H9 (cell line): ENCODE measurements at places on chromosomes 7 and 10.

DNA sequence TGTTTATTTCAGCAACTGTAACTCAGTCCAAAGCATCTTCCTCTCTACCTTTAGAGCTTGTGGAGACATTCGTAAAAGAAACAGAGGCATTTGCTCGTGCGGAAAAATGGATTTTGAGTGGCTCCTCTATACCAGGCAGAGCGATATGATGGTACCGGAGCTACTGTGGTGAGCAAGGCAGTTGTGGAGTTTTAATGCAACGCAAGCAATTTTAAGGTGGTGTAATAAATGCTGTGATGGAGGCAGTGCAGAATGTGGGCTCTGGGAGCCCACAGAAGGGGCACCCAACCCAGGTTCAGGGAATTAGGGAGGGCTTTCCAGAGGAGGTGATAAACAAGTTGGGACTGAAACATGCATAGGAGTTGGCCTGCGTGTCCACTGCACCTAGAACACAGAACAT, 149.5 kb downstream of the CDH23 start:
- no peaks in the 10 kb centered on the region for H3K36me3 ChIP-seq
- no peak overlapping the region for H3K4me3 ChIP-seq
- no peak overlapping the region for H3K27ac ChIP-seq
- H3K27me3 ChIP-seq: no peaks in the 10 kb centered on the region
- no peak for DNase-seq

DNA sequence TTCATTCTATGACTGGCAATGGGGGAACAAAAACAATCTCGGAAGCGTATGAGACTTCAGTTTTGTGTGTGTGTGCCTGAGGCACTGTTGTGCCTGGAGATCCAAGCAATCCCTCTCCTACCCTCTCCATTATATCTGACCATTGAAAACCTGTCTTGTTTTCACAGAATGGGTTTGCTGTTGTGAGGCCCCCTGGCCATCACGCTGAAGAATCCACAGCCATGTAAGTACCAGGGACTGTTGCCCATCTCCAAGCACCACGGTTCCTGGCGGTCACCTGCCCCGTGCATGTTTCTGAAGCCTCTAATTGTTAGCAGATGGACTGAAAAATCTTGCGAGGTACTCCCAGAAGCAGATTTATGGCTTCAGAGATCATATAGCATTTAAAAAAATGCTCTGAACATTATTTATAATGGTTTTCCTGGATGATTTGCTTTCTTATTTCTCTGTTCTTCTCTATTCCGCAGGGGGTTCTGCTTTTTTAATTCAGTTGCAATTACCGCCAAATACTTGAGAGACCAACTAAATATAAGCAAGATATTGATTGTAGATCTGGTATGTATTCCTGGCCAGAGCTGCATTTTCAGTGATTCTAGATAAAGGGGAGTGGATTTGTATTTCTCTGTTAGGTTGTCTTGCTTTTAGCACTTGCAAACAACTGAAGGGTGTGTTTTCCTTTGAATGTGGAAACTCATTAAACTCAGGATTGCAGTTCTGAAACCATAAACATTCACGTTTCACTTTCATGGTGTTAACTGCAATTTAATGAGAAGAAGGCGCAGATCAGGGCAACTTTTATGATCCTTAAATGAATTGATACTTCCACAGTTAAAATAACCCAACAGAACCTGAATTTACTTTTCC, 288.2 kb downstream of the TWIST1 start:
- no peaks in the 10 kb centered on the region for H3K4me1 ChIP-seq
- DNase-seq: no peak
- H3K4me3 ChIP-seq: no peak overlapping the region
- no peaks in the 10 kb centered on the region for H3K27me3 ChIP-seq
- H3K36me3 ChIP-seq: no peaks in the 10 kb centered on the region

DNA sequence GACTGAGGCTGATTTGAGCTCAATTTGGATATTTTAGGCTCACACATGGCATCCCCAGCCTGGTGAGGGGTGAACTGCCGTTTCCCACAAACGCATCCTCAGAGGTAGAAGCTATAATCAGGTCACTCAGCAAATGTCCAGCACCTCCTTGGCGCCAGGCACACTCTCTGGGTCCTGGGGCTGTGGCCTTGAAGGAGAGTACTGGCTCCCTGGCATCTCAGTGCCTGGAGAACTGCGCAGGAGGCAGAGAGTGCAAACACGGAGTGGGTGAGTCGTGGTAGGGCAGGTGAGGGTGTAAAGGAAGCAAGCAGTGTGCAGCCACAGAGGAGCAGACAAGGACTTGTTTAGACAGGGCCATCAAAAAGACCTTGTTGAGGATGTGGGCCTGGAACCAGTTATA, 224.0 kb upstream of the ZNF32 start:
- H3K27me3 ChIP-seq: peaks cover 3% of the 10 kb centered on the region; the same call in 1 of the 2 replicates
- no peak for DNase-seq
- H3K4me1 ChIP-seq: no peaks in the 10 kb centered on the region
- no peaks in the 10 kb centered on the region for H3K36me3 ChIP-seq

- no peaks in the 10 kb centered on the region for H3K27me3 ChIP-seq
- no peak overlapping the region for H3K27ac ChIP-seq
- no peak for DNase-seq
- H3K36me3 ChIP-seq: peaks cover 9% of the 10 kb centered on the region
- peaks cover 15% of the 10 kb centered on the region; the same call in 1 of the 2 replicates for H3K4me1 ChIP-seq
- H3K4me3 ChIP-seq: no peak overlapping the region
Measured at GRCh38 chr7:116618338-116619128, 53.5 kb upstream of the MET start.

GRCh38 chr10:80344276-80344675, 12.3 kb downstream of the DYDC1 start:
- H3K27me3 ChIP-seq: no peaks in the 10 kb centered on the region
- no peak for DNase-seq
- H3K36me3 ChIP-seq: no peaks in the 10 kb centered on the region
- no peaks in the 10 kb centered on the region for H3K4me1 ChIP-seq

DNA sequence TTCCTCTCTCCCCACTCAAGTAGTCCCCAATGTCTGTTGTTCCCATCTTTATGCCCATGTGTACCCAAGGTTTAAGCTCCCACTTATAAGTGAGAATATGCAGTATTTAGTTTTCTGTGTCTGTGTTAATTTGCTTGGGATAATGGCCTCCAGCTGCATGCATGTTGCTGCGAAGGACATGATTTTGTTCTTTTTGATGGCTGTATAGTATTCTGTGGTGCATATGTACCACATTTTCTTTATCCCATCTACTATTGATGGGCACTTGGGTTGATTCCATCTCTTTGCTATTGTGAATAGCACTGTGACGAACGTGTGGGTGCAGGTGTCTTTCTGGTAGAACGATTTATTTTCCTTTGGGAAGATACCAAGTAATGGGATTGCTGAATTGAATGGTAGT, 170.2 kb upstream of the AUTS2 start:
- H3K36me3 ChIP-seq: no peaks in the 10 kb centered on the region
- no peak overlapping the region for H3K27ac ChIP-seq
- DNase-seq: no peak
- no peak overlapping the region for H3K4me3 ChIP-seq
- H3K4me1 ChIP-seq: no peaks in the 10 kb centered on the region; the same call in 1 of the 2 replicates

- no peaks in the 10 kb centered on the region for H3K27me3 ChIP-seq
- H3K36me3 ChIP-seq: peaks cover 3% of the 10 kb centered on the region; the same call in 1 of the 2 replicates
- no peak overlapping the region for H3K4me3 ChIP-seq
- no peaks in the 10 kb centered on the region for H3K4me1 ChIP-seq
- no peak for DNase-seq
Measured at GRCh38 chr7:80393786-80394185, 118.1 kb downstream of the GNAT3 start.

GRCh38 chr7:87188930-87189329, 30.6 kb downstream of the TMEM243 start:
- no peak for DNase-seq
- H3K27me3 ChIP-seq: no peaks in the 10 kb centered on the region
- peaks cover 40% of the 10 kb centered on the region for H3K36me3 ChIP-seq
- no peak overlapping the region for H3K4me3 ChIP-seq
- no peaks in the 10 kb centered on the region for H3K4me1 ChIP-seq

- H3K36me3 ChIP-seq: no peaks in the 10 kb centered on the region
- no peaks in the 10 kb centered on the region for H3K27me3 ChIP-seq
- no peaks in the 10 kb centered on the region for H3K4me1 ChIP-seq
- H3K27ac ChIP-seq: no peak overlapping the region
- H3K4me3 ChIP-seq: no peak overlapping the region
Measured at GRCh38 chr7:35729061-35729783, 34.3 kb upstream of the HERPUD2 start.

DNA sequence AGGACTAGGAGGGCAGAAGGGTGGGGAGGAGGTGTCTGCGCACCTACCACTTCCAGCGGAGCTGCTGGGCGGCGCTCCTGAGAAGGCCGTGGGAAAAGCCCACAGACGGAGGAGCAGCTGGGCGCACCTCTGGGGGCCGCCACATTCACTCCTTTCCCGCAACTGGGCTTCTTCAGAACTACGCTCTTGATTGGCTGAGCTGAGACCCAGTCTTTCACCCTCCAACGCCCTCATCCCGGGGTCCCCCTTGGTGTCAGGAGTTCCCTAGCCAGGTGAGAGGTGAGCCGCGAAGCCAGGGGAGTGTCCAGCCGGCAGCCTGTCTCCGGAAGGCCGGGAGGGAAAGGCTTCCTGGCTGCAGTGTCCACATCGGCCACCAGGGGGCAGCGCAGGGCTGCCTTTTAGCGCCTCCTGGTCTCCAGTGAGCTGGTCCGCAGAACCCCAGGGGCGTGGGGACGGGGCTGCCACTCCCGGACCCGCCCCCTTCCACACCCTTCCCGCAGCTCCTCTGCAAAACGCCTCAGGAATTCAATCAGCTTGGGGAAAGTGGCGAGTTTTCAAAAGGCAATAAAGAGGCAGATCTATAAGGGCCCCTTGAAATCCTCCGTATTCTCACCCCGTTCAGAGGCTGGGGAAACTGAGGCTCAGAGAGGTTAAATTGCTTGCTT, 98.8 kb downstream of the CHST15 start:
- H3K4me3 ChIP-seq: peak overlapping the region; percentile 74
- no peaks in the 10 kb centered on the region for H3K4me1 ChIP-seq
- DNase-seq: peak; percentile 95
- no peaks in the 10 kb centered on the region for H3K36me3 ChIP-seq
- H3K27me3 ChIP-seq: no peaks in the 10 kb centered on the region; the same call in 1 of the 2 replicates

DNA sequence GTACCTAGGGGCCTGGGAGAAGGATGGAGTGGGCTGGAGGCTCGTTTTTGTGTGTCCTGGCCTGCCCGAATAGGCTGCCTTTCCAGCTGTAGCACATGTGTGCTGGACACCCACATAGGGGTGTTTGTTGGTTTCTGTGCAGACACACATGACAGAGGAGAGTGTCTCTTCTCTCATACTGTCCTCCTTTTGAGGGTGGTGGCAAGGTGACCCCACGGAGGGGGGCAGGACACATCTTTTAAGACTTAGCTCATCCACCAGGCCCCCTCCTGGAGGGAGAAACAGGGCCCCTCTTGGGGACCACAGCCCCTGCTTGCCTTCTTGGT, 72.2 kb upstream of the PPIF start:
- H3K4me1 ChIP-seq: no peaks in the 10 kb centered on the region; the same call in 1 of the 2 replicates
- H3K4me3 ChIP-seq: no peak overlapping the region
- peaks cover 15% of the 10 kb centered on the region for H3K36me3 ChIP-seq
- no peak overlapping the region for H3K27ac ChIP-seq
- no peaks in the 10 kb centered on the region for H3K27me3 ChIP-seq

- H3K27me3 ChIP-seq: no peaks in the 10 kb centered on the region; the same call in 1 of the 2 replicates
- H3K36me3 ChIP-seq: no peaks in the 10 kb centered on the region; the same call in 1 of the 3 replicates
- no peak overlapping the region for H3K4me3 ChIP-seq
Measured at GRCh38 chr7:401495-401894, 111.5 kb downstream of the FOXL3 start.
